ENCODE measurements at places on chromosomes 2 and 18.

DNA sequence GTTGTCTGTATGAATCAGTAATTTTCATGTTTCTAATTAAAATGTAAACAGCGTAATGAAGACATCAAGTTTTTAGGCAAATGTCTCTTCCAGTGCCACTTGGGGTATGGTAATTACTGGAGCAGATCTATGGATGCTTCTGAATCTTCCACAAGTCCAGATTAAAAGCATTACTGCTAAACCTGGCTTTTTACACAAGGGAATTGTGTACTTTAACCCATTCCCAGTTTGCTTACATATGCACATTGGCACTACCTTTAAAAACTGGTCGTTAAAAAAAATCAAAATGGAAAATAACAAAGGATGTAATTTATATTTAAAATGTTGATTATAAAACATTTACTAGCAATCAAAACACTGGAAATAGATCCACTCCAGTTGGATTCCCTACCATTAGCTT is 19.7 kb downstream of the FIGN start:
- DNase-seq, result no peak

DNA sequence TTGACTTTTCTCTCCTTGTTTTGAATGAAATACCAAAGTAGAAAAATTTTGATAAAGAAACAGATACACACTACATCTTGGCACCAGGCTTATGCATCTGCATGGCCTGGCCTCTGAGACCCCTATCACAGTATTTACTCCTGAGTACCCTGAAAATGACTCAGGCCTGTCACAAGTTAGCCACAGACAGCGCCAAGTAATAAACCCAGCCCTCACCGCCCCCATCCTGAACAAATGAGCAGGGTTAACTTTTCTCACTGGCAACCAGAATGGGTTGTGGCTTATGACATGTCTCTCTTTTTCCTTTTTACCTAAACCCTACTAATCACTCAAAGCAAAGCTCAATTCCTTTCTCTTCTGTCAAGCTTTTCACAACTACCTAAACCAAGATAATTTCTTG is 35.3 kb downstream of the SPRED2 start:
- DNase-seq, result peak; percentile 15

- DNase-seq, result no peak
These were observed 12.0 kb downstream of the SNORC start for GRCh38 chr2:232882085-232882484.

DNA sequence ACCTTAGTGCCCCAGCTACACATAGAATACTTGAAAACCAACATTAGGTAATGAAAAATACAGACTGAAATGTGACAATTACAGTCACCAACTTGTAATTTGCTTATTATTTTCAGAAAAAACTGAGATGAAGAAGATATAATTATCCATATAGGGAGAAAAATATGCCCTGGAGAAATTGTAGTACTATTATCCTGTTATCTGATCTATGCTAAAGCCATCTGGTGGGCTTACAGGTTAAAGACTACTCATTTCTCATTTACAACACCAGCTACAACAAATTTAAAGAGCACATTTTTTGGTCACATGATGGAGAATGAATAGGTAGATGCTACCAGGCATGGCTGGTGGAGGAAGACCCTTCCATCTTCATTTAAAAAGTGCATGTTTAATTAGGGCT is 79.6 kb upstream of the NYAP2 start:
- no peak for DNase-seq

- DNase-seq, result no peak
These were observed 36.7 kb downstream of the NCK2 start for GRCh38 chr2:105781274-105781978.

- DNase-seq, result no peak
These were observed 1910.7 kb upstream of the LRRTM1 start for GRCh38 chr2:82215212-82215611.

DNA sequence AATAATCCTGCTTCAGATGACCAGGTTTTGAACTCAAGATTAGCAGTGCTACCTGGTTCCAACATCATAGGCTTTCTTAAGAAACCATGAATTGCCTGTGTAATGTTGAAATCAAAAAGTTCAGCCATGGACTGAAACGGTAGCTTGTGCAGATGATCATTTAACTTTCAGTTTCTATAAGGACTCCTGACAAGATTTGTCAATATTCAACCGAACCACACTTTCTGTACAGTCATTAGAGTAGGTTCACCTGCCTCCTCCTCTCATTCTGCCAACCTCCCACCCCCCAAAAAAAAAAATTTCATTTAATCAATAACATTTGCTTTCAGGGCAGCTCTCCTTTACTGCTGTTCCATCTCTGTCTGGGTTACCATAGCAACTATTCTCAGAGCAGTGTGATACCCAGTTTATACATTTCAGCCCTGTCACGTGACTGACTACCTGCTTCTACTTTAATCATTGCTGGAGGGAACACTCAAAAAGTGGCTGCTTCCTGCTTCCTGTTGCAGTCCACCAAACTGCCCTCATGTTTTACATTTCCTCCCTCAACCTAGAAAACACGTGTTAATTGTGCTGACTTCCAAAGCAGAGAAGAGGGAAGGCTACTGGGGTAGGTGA is 275.5 kb downstream of the SS18 start:
- no peak for DNase-seq

DNA sequence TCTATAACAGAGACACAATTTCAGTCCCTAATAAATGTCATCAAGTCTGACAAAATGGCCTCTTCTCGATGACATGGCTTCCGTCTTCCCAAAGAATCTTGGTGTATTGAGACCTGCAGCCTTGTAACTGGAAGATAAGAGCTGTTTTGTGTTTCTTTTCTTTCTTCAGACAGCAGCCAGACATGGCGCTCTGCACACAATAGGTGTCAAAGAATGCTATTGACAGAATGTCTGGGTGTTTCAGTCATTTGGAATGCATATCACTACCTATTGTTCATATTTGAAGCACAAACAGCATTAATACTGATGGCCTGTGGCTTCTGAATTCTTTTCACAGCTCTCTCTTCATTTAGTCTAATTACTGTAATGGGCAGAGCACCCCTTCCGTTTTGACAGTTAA is 344.8 kb downstream of the RPRM start:
- no peak for DNase-seq

DNA sequence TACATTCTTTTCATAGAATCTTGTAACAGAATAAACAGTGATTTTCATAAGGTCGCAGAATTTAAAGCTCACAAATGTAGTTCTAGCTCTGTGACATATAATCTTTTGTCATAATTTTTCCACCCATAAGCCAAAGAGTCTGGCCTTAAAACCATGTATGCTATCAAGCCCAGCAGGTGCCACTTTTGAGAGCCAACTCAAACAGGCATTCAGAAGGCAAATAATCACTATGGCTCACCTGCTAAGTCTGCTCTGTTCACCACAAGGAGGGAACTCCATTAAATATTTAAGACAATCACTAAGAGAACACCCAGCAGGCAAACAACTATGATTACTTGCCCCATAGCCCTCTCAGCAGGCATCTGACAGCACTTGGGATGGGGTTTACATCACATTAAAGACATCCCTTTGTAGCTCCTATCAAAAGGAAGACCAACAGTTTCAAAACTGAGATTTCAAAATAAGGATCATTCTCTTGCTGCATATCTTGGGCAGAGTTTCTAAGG is 241.6 kb downstream of the PDE11A start:
- no peak for DNase-seq

DNA sequence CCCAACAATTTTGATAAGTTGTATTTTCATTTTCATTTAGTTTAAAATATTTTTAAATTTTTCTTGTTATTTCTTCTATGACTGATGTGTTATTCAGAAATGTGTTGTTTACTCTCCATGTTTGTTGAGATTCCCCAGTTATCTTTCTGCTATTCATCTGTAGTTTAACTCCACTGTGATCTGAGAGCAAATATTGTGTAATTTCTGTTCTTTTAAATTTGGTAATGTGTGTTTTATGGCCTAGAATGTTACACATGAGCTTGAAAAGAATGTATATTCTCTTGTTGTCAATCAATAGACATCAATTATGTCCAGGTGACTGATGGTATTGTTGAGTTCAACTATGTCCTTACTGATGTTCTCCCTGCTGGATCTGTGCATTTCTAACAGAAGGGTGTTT is 188.2 kb downstream of the CYP26B1 start:
- no peak for DNase-seq

DNA sequence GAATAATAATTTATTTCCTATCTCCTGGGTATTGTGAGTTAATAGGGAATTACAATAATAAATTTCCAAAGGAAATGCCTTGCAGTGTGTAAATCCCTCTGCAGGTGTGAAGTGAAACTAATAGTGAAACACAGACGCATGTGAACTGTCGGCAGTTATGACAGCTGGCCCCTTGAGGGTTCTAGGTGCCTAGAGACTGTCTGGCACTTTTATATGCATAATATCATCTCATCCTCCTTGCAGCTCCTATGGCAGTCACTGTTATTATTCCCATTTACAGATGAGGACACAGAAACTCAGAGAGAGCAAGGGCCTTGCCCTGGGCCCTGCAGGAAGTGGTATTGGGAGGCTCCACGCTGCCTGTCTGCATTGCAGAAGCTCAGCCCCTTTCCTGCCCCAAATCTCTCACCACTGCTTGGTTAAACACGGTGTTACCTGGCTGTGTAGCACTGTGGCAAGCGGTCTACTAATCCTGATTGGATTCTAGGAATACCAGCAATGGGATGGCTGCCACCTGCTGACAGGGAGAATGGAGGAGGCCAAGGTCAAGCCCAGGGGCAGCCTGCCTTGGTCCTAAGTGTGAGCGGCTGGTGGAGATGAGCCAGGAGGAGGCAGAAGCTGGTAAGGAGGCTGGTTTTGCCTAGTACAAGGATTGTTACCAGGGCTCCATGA is 32.8 kb upstream of the ACKR3 start:
- no peak for DNase-seq

DNA sequence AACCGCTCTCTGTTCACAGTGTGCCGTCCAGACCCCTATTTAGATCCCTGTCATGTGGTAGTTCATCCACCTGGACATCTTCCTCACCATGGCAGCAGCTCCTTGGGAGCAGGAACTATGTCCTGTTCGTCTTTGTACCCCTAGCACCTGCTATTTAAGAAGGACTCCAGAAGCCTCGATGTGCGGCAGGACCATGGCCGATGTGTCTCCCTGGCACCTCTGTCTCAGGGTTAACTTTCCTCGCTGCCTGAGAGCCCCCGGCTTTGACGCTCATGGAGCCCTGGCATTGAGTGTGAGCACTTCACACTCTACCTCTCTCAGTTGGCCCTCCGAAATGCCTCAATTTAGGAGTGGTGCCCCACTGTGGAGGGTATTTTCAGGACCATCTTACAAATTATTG is 152.0 kb downstream of the FAM210A start:
- DNase-seq, result no peak

DNA sequence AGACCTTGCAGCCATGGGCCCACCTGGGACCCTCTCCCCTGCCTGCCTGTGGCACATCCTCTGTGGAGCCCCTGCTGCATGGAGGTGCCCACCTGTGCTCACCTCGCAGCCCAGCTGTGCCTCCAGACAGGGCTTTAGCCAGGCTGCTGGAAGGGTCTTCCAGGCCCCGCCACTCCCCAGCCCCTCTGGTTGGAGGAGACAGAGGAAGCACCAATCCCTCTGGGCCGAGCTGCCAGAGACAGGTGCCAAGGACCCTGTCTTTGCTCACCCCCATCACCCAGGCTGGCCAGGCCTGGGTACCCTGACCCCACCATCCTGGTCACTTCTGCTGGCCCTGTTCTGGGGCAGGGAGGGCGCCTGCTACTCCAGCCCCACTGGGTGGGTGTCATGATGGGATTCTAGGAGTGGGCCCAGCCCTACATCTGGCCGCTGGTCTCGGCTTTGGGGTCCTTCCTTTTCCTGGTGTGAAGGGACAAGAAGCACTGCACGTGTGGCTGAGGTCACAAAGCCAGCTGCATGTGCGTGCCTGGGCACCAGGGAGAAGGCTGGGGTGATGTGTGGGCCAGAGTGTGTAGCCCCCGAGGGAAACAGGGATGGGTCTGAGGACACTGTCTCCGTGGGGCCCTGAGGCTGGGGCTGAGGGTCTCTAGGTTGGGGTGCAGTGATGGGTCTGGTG is 9.3 kb upstream of the NEU4 start:
- no peak for DNase-seq

DNA sequence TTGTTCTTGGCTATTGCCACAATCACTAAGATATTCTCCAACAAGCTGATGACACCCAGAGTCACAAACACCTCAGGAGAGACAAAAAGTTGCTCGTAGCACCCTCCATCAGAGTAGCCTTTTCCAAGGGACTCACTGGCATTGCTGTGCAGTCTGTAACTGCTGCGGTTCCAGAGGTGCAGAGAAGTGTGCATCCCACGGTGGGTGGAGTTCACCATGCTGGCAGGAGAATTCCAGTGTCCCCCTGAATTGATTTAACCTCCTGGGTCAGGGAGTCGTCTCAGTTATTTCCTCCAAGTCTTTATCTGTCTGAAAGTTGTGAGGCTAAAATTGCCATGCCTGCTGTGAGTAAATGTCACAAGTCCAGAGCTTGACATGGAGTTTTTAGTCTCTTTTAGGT is 443 bp downstream of the MC4R start:
- DNase-seq, result no peak

DNA sequence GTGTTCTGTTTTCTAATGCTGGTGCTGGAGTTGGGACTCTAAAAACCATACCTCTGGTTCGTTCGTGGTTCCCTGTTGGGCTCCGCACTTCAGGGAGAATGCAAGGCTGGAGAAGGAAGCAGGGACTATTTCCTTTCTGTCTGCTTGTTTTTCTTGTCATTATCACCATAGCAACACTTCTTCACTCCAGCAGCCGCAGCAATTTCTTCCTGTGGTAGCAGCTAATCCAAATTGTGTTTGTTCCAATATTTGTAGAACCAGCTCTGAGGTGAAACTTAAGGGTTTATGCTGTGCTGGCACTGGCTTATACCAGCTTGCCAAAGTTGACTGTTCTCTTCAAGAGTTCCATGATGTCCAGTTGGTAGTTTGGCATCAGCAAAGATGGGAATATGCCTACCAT is 301.4 kb upstream of the SYT4 start:
- DNase-seq, result no peak

- no peak for DNase-seq
These were observed 862.4 kb downstream of the CNTNAP5 start for GRCh38 chr2:124887466-124887865.

DNA sequence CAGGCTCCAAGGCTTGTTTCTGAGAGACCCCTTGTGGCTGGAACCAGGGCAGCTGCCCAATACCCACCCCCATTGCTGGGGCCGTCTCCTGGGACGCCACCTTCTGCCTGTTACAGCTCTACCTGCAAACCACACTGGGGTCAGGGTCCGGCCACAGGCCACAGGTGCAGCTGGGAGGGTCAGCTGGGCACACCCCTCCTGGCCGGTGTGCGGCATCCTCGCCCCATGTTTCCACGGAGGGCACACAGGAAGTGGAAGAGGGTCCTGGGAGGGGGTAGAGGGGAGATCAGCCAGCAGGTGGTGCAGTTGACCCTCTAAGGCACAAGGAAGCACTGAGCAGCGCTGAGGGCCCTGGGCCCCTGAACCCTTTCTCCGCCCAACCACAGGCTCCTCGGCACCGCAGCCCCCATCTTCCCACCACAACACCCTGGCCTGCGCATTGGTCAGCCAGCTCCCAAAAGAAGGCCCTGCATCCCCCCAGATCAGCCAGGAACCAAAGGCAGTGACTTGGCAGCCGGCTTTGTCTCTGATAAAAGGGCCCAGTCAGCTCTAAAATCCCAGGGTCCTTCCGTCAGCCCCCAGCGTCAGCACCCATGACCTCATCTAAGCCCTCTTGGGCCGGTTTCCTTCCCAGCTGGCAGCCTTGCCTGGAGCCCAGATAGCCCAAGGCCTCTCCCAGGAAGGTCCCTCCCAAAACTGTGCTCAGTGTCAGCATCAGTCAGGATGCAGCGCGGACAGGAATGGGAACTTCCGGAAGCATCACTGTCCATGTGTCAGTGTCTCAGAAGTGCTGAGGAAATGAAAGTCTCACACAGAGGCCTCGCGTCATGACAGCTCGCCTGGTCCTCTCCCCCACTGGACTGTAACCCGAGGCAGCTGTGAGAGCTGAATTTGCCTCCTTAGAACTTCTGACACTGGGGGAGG is 1.7 kb downstream of the ERFE start:
- DNase-seq, result peak; percentile 72

Measured in inflammatory macrophage treated with lipopolysaccharide for 4 hours (primary cell).